Activated CD8-positive, alpha-beta memory T cell treated with anti-CD3 and anti-CD28 coated beads, Interleukin-2, amount 50 U/mL, for 48 hours (primary cell): ENCODE measurements at places on chromosomes 3 and 15.

DNA sequence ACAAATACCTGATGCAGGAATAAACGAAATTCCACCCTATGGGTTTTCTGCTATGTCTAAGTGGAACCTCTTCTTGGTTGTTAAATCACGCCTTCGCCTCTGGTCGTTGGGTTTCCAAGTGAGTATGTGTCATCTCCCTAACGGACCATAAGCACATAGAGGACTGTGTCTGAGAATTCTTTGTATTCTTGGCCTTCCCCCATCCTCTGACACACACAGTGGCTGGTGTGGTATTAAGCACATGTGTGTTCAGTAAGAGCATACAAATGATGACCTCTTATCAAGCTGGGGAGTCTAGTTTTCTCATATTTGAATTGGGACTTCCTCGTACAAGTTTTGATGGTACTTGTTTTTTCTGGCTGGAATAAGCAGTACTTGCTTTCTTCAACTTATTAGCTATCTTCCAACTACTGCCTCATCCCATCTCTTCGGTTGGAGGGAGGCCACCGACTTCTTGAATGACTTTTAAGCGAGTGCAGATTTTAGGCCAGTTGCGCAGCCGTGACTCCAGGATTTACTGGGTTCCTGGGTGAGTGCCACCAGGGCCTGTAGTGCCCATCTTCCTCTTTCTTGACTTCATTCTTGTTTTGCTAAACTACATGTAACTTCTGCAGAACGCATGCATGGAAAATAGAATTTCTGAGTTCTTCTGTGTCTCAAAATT lies 240.2 kb downstream of the ADAMTS17 start:
- peak; percentile 22 for DNase-seq

- no peak for DNase-seq
These were observed 73.2 kb upstream of the ZBED2 start for GRCh38 chr3:111668326-111668725.

DNA sequence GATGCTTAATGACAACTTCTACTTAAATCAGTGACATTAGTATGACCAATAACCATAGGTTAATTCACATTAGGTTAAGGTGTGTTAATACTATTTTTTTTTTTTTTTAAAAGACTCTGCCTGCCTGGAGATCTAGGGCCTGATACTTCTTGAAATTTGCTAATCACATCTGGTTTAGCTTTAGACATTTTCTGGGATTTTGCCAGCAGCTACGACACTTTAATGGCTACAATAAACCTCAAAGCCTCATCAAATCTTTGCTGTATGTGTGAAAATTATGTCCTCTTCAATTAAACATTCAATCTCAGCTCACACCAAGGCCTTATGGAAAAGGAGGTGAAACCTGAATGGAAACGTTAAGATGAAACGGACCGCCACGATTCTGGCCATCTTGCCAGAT lies 167.9 kb downstream of the GREM1 start:
- no peak for DNase-seq

DNA sequence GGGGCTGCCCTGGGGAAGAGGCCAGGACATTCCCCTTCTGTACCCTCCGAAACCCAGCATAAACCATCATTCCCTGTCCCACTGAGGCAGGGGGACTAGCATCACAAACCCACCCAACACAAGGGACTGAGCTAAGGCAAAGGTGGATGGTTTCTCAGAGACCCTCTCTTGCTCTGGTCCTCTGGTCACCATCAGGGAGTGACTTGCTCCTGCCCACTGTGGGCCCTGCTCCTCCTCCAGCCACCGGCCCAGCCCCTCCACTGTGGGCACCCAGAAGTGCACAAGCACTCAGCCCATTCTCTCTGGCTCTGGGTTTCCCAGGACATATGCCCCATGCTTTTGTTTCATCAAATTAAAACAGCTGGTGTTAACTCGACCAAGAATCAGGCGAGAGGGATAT lies 44.9 kb downstream of the PTH1R start:
- DNase-seq, result no peak

DNA sequence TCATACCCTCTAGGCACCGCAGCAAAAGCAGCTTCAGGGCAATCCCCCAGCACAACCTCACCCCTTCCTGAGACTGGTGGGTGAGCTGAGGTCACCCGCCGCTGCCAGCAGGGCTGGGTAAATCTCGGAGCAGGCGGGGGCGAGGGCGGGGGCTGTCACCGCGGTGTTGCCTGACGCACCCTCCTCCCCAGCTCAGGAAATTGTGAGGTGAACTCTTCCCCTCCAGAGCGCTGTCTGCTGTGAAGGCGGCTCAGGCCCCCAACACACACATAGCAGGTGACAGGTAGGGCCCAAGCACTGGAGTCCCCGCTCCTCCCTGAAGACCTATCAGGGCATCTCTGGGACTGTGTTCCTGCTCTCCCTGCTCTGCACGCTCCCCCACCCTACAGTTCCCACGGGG lies 30.2 kb upstream of the FURIN start:
- peak; percentile 94 for DNase-seq

GRCh38 chr15:29678504-29679034 lies 143.7 kb downstream of the TJP1 start:
- DNase-seq, result peak; percentile 28
